ENCODE measurements at places on chromosomes 16 and 17.

- no peak for DNase-seq
Observed at GRCh38 chr17:9208381-9209105, 187.2 kb downstream of the NTN1 start.

DNA sequence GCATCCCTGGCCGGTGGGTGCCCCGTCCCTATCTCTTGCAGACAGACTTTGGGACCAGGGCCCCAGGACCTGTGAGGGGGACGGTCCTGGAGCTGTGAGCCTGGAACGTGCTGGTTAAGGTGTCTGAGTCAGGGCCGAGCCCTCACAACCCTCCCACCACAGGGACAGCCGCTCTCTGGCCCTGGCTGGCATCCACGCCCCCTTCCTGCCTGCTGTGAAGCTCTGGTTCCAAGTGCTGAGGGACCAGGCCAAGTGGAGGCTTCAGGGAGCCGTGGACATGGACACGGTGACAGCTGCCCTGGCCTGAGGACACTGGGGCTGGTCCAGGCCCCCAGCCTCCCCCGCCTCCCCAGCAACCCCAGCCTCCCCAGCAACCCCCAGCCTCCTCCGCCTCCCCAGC is 6.6 kb downstream of the TSR3 start:
- DNase-seq, result no peak

- DNase-seq, result no peak
Observed at GRCh38 chr16:82088483-82088882, 53.4 kb downstream of the HSD17B2 start.

GRCh38 chr17:51507444-51507843 is 247.1 kb downstream of the UTP18 start:
- DNase-seq, result no peak

- DNase-seq, result no peak
Observed at GRCh38 chr17:48563385-48563838, 14.7 kb downstream of the HOXB4 start.

DNA sequence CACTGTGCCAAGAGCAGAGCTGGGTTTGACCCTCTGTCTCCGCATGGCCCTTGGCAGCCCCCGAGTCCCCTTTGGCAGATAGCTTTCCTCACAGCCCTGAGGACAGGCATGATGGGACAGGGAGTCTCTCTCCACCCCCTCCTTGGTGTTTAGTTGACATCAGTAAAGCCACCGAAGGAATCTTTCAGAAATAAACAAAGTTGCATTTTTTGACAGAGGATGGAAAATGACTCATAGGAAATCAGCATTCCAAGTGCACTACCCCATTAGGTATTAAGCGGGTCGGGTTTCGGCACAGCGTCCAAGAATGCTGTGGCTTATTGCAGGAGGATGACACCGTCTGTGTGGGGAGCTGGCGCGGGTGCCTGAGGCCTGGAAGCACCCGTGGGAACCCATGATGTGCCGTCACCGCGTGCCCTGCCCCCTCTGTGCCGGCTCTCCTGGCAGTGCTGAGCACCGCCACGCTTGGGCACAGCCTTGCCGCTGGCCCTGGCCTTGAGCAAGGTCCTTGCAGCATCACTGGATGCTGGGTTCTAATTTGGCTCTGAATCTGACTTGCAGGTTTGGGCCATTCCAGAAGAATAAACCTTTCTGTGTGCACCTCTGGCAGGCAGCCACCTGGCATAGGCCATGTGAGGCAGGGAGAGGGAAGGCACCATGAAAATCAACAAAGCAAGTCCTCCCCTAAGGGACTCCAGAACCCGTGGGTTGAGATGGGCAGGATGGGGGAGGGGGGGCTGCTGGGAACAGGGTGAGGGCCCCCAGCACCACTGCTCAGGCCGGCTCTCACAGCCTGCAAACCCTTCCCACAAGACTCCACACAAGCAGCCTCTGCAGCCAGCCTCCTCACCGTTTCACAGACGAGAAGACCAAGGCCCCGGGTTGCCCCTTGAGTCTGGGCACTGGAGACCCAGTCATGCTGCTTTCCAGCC is 50.5 kb upstream of the ZNF469 start:
- peak; percentile 99 for DNase-seq

- peak; percentile 3 for DNase-seq
Observed at GRCh38 chr16:84277244-84277823, 17.3 kb upstream of the WFDC1 start.

GRCh38 chr16:59192551-59193199 is 458.6 kb upstream of the GOT2 start:
- DNase-seq, result no peak

- no peak for DNase-seq
Observed at GRCh38 chr17:74177018-74177450, 26.4 kb upstream of the RPL38 start.

DNA sequence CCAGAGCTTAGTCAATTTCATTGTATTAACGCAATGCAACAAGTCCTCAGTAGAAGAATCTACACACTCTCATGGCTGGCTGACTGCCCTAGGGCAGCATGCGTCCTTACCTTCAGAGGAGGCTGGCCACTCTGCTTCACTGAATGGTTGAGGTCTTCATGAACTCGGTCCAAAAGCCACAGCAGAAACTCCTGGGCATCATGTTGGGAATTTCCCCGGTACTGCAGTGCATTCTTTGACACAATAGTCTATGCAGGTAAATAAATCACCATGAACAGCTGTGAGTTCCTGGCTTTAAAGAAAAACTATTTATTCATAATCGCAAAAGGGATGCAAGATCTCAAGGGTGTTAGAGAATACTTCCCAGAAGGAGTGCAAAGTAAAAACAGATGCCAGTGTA is 41.3 kb downstream of the USP31 start:
- DNase-seq, result no peak

GRCh38 chr17:69820876-69821473 is 254.1 kb upstream of the KCNJ16 start:
- no peak for DNase-seq

GRCh38 chr16:79805621-79806020 is 205.1 kb upstream of the MAF start:
- DNase-seq, result no peak

- DNase-seq, result no peak
Observed at GRCh38 chr16:66616169-66616568, 11.7 kb downstream of the CMTM3 start.

GRCh38 chr16:62712566-62712965 is 676.3 kb upstream of the CDH8 start:
- no peak for DNase-seq

DNA sequence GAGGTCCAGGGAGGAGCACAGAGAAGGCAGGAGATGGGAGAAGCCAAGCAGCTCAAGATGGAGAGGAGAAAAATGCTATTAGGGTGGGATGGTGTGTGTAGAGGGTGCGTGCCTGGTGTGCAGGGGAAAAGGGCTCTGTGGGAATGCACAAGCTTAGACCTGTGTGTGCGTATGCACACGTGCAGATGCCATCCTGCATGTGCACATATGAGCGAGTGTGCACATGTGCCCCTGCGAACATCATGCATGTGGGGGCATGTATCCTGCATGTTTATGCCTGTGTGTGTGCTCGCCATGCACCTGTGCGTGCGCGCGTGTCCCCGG is 438 bp upstream of the KCNJ12 start:
- DNase-seq, result no peak

GRCh38 chr16:50308237-50308965 is 42.0 kb downstream of the ADCY7 start:
- no peak for DNase-seq

GRCh38 chr17:3447625-3448024 is 14.0 kb upstream of the OR1E2 start:
- no peak for DNase-seq

DNA sequence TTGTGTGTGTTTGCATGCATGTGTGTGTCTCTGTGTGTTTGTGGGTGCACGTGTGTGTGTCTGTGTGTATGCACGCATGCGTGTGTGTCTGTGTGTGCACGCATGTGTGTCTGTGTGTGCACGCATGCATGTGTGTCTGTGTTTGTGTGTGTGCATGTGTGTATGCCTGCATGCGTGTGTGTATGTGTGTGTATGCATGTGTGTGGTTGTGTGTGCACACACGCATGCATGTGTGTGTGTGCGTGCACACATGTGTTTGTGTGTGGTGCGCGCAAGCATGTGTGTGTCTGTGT is 239.9 kb upstream of the TNRC6C start:
- DNase-seq, result no peak

DNA sequence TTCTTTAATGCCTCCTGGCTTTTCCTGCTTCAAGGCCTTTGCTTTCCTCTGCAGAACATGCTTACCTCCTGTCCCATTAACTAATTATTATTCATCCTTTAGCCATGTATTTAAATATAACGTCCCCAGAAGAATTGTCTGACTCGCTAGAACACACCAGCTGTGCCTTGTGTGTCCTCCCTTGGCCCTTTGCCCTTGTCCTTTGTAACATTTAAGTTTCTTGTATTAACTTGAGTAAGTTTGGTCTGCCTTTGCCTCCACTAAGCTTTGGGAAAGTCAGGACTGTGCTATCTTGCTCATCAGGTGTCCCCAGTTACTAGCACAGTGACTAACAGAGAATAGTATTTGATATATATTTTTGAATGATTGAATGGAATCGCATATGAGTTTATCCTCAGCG is 29.6 kb upstream of the ABCA9 start:
- no peak for DNase-seq

GRCh38 chr17:76997981-76998531 is 129.9 kb downstream of the MGAT5B start:
- no peak for DNase-seq

DNA sequence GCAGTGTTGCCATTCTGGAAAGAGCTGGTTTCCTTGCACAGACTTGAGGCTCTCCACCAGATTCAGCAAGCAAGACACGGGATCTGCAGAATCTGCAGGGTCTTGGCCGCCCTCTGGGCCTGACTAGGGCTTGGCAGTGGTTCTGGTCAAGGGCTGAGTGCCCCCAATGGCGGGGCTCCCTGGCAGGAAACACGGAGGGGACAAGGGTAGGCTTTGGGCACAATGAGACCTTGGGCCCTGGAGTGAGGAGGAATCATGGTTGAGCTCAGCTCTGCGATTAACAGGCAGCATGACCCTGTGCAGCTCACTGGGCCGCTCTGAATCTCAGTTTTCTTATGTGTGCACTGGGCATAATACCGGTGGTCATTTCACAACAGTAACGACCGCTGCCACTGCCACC is 249.9 kb downstream of the GSG1L start:
- DNase-seq, result no peak

DNA sequence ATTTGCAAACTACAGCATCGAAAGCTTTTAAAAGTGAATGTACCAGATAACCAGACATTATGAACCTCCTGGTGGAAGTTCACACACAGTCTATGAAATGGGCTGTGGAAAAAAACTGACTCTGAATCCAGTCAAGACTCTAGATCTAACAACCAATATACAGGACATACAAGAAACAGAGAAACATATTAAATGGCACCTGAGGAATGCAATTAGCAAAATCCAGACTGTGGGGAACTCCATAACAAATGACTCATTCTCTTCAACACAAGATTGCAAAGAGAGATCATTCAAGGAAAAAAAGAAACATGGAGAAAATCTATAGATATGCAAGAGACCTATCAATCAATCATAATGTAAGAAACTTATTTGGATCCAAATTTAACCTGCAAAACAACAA is 119.0 kb downstream of the MYO1D start:
- no peak for DNase-seq

GRCh38 chr17:27276653-27277156 is 17.2 kb upstream of the WSB1 start:
- DNase-seq, result no peak

DNA sequence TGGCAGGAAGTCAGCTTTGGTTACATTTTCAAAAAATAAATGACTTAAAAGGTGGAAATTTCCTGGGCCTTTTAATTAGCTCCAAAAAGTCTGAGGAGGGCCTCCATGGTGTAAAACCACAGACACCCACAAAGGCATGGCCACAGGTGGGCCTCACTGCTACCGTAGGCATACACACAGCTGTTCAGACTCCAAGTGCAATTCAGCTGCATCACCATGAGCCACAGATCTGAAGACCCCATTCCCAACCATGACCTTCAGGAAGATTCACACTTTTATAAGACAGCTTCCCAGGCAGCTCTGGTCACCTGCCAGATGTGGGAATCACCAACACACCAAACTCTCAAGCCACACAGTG is 20.6 kb downstream of the CSNK2A2 start:
- no peak for DNase-seq

DNA sequence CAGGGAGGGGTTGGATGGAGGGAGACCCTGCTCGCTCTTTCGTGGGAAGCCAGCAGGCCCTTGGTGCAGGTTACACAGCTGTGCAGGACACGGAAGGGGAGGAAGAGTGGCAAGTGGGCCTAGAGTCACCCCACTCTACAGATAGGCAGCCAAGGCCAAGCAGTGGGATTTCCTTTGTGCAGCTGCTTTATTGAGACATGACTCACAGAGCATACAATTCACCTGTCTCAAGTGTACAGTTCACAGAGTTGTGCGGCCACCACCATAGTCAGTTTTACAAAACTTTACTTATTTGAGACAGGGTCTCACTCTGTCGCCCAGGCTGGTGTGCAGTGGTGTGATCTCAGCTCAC is 91.2 kb upstream of the CIBAR2 start:
- DNase-seq, result no peak

DNA sequence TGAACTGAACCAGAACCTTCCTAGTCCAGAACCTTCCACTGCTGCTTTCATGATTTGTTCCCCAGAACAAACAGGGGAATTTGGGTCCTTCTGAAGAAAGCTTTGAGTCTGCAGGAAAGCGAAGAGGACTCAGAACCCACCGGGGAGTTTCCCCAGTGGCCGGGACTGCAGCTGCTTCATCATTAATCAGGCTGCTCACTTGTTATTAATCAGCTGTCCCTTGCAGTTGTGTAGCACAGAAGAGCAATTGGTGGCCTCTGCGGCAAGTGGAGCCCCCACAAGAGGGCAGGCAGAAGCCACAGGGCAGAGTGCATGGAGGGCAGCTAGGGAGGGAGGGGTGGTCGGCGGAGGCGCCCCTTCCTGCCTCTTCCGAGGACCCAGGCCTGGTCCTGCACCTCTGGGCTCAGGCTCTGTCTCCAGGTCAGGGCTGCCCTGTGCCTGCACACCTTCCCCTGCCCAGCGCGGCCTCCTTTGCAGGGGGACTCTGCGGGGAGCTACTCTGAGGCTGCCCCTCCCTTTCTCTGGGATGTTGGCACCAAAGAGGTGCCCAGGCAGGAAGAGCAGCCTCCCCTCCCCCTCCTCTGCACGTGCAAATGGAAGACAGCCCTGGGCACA is 6.9 kb downstream of the CCL17 start:
- no peak for DNase-seq

- no peak for DNase-seq
Observed at GRCh38 chr17:75090871-75091854, 3.4 kb downstream of the SLC16A5 start.

- DNase-seq, result no peak
Observed at GRCh38 chr17:41480136-41480535, 815 bp downstream of the KRT35 start.

DNA sequence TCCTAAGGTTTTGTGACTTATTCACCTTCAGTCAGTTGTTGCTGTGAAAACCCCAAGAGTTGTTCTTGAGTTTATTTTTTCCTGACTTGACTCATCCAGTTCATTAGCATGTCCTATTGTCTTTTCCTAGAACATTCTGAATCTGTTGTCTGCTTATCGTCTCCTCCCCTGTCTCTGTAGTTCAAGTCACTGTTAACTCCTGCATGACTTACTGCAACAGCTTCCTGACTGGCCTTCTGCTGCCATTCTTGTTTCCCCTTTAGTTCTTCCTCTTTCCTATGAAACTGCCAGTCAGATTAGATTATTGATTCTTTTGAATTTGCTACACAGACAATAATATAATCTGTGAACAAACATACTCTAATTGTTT is 161.5 kb downstream of the FTO start:
- DNase-seq, result no peak
